ENCODE measurements at places on chromosomes 3 and 15.

- DNase-seq: no peak
These were observed 20.0 kb upstream of the TEX55 start for GRCh38 chr3:119125742-119126504.

- no peak for DNase-seq
These were observed 1.3 kb downstream of the ARHGEF26 start for GRCh38 chr3:154122552-154122911.

DNA sequence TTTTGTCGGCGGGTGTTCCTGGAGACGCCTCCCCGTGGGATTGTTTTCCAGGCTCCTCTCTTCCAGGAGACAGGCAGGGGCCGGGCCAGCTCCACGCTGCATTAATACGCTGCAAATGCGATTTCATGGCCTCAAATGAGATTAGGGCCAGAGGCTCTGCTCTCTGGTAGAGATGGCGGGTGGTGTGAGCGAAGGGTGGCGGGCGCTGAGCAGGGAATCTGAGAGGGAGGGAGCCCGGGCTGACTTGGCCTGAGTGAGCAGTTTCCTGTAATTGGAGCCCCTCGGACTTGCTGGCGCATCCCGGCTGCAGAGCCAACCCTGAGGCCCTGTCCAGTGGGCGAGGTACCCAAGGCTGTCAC, 7.4 kb upstream of the CCDC33 start:
- DNase-seq: no peak

DNA sequence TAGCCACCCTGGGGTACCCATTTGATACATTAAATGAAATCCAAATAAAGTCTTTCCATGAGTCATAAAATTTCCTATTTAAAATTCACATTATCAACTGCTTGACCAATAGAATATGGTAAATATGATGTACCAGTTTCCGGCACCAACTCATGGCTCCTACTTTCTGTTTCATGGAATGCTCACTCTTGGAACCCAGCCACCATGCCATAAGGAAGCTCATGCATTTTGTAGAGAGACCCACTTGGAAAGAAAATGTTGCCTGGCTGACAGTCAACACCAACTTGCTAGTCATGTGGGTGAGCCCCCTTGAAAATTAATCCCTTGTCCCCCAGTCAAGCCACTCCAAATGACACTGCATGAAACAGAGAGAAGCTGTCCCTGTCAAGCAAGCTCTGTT, 57.2 kb downstream of the WWTR1 start:
- no peak for DNase-seq

DNA sequence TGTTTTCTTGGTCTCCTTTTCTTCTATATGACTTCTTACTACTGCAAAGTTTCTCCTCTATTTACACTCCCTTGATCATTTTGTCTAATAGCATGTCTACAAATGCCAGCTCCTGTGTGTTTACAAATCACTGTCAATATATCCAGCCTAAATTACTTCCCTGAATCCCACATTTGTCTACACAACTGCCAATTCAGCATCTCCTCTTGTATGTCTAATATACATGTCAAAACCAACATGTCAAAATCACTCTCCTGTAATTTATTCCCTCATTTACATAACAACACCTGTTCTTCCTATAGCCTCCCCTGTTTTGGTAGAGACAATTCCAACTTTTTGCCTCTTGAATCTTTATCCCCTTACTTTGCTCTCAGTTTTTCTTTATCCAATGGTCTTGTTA, 359.3 kb downstream of the PLOD2 start:
- no peak for DNase-seq

DNA sequence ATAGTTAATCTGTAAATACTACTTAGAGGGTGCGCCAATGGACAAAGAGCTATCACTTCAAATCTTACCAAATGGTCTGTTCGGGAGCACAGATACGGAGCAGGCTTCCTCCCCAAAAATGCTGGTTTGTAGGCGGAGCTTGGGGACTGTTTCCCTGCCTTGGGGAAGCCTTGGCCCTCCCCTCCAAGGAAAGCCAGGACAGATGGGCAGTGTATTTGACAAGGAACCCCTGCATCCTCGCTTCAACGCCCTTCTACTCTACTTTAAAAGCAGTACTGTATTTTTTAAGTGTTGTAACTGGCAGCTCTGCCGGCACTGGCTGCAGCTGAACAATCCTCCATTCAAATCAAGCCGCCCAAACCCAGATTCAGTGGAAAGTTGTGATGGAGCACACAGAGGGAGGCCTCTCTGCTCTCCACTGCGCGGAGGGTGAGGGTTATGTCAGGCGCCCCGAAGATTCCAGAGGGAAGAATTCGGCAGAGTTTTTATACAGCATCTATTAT, 83.1 kb upstream of the FNDC3B start:
- no peak for DNase-seq

DNA sequence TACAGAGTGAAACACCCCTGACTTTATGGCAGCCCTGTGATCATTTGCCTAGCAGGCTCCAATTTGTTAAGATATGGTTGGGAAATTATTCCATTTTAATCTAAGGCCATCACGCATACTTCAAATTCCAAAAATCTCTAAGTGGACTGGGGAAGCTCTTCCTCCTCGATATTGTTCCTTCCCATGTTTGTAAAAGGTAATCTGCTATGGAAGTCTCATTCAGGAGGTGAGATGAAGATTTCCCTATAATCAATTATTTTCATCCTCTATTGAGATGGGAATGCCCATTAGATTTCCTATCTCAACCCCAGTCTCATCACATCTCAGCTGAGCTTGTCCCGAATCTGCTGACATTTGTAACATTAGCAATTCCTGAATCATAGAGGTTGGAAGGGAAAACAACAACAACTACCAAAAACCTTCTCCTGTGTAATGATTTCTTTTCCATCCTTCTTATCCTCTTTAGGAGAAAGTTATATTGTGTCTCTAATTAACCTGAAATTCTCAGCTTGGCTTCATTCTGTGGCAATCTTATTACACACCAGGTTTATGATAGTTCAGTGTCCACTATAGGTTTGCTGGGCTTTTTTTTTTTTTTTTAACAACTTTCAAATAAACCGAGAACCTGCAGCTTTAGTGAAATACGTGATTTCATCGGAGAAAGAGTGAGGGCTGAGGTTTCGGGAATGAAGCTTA, 2.2 kb upstream of the NR2F2 start:
- DNase-seq: no peak

DNA sequence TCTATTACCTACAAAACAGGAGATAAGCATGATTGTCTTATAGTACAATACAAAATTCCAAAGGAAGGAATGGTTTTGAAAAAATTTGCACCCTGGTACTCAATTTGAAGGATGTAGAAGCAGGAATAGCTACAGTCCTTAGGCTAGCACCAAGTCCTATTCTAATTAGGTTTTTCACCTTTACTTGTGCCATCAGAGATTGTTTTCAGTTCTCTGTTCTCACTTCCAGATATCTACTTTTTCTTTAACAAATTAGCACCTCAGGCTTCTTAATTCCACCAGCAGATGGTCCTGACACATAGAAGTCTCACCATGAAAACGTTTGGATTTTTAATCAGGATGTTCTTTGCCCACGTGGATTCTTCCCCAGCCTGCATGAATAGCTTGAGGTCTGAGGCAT, 43.8 kb downstream of the IL5RA start:
- DNase-seq: no peak

DNA sequence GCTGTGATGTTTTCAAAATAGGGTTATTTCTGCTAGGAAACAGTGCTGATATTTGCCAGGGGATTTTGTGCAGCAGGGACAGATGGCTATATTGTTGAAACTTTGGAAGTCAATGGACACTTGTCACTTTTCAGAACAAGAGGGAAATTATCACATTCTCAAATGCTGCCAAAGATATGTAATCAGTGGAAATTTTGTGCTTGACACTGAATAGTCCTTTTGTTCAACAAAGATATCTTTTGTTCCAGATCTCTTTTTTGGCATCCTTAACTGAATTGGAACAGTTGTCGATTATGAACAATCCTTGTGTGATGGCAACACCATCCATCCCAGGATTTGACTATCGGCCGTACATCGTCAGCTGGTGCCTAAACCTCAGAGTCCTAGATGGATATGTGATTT, 7.8 kb downstream of the CEP97 start:
- no peak for DNase-seq

- peak; percentile 27 for DNase-seq
These were observed 675 bp downstream of the RBM15B start for GRCh38 chr3:51391566-51392354.

DNA sequence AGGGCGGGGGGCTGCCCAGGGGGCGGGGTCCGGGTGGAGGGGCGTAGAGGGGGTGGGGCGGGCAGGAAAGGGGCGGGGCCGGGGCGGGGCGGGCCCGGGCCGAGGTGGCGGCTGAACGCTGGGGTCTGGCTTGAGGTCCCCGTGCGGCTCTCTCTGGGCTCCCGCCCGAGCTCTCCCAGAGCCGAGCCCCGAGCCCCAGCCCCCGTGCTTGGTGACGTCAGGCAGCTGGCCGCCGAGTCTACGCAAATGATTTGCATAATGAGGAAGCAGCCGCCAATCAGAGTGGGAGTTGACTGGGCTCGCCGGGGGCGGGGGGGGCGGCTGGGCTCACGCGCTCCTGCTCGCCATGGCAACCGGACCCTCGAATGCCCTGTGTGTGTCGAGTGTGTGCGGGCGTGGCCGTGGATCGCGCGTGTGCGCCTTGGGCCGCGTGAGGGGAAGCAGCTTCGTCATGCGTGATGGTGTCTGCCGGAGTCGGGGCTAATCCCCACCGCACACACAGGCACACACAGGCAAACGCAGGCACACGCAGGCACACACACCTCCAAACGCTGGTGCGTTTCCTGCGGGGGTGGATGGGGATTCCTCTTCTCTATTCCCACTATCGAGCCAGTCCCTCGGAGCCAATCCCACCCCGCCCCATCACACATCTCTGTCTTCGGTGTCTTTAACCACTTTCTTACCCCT, at the start of gene CELF6:
CELF6 (minus strand) TSS at position 173 of the 687 bp plus-strand sequence. CDS start 283 bp downstream, outside the sequence.
- peak; percentile 15 for DNase-seq

GRCh38 chr3:30476368-30477084, 129.9 kb upstream of the TGFBR2 start:
- DNase-seq: peak; percentile 86

DNA sequence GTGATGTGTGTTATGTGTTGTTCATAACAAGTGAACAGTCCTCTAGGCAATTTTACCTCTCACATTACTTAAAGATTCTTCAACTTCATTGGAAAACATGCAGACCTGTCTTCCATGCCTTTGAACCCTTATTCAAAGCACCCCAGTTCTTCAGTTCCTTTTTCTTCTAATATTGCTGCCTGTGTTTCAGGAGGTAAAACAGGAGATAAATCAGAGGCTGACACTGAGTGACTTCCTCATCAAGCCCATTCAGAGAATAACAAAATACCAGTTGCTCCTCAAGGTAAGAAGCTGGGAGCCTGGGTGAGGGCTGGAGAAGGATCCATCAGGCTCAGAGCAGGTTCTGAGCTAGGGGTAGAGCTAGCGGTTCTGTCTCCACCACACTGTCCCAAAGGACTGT, 71.1 kb upstream of the UMPS start:
- no peak for DNase-seq

DNA sequence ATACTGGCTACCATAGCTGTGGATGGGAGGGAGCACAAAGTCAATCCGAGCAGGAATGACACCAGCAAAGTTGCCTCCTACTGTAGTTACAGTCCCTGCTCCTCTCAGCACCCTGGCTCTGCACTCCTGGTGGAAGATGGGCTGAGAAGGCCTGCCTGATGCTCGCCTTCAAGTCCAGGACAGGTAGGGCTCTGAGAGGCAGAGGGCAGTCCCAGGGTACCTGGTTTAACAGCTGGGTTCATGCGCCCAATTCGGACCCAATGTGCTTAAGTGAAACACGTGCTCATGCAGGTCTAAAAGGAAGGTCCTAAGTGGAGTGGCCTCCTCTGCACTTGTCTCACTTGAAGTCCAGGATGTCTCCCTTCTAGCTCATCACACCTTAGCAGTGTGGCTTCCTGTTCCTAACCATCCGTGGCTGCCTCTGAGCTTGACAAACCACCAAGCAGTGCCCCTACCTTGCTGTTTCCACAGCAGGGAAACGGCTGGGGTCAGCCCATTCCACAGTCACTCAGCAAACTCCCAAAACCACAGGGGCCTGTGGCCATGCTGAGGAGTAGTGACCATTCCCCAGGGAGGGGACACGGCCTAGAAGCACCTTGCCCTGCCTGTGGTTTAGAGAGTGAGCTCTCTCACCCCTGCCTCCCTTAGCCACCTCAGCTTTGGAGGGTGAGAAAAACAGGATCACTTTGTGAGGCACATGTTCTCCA, 3.9 kb upstream of the MUSTN1 start:
- DNase-seq: no peak

GRCh38 chr15:43518197-43518761, 871 bp downstream of the MAP1A start:
- no peak for DNase-seq

- DNase-seq: no peak
These were observed 12.2 kb upstream of the MAPK6 start for GRCh38 chr15:52006702-52007340.

GRCh38 chr3:172694573-172695246, 16.2 kb downstream of the NCEH1 start:
- no peak for DNase-seq

DNA sequence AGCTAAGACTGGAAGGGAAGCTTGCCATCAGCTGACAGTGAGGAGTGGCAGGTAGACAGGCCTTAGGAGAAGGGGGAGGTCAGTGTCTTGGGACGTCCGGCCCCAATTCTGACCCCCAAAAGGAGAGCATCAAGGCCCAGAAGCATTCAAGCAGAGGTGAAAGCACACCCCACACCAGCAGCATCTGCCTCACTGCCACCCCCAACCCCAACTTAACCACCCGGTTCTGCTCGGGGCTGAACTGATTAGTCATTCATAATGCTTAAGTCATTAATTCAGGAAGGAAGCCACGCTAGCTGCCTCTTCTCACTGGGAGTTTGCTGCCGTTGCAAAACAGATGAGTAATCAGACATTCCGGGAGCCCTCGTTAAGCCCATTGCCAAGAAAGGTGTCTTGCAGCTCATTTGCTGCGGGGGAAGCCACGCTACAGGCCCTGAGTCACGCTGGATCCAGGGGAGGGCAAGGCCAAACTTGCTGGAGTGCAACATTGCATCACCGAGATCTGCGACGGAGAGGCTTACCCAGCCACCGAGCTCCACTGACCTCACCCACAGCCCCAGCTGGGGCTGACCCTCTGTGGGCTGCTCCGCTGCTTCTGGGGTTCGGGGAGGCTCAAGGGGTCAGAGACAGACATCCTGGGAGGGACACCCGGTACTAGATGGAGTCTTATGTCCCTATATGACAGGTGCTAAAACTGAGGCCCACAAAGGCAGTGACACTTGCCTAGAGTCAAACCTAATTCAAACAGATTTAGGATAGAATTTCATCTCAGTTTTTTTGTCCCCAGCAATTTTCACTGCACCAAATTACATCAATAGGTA, 46.4 kb upstream of the HES1 start:
- DNase-seq: peak; percentile 99

DNA sequence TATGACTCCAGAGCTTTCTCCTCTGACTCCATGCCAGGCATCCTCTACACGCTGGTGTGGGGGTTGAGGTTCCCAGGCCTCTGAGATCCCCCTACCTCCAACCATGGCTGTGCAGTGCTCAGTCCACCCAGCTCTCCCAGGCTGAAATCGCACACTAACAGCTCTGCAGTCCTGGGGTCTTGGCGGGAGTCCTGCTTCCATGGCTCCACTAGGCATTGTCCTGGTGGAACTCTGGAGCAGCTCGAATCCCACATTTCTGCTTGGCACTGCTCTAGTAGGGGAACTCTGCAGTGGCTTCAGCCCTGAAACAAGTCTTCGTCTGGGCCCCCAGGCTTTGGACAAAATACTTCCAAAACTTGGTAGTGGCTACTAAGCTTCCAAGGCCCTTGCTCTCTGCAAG, 50.7 kb downstream of the ROPN1B start:
- no peak for DNase-seq
